ENCODE measurements at places on chromosomes 16 and 17.

DNA sequence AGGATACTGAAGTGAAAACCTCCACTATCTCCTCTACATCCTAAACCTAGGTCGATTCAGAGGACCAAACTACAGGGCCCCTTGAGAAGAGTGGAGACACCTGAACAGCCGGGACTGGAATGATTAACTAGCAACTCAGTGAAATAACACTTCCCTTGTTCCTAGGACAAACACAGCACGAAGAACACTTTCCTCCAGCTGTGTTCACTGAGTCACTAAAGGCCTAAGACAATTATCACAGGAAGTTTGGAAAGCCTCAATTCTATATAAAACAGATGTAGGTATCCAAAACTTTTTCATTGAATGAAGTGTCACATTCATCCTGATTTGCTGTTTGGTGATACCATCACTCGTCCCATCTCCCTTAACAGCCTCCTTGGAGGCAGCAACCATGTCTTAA lies 15.5 kb upstream of the CUEDC1 start:
- no peak for DNase-seq

DNA sequence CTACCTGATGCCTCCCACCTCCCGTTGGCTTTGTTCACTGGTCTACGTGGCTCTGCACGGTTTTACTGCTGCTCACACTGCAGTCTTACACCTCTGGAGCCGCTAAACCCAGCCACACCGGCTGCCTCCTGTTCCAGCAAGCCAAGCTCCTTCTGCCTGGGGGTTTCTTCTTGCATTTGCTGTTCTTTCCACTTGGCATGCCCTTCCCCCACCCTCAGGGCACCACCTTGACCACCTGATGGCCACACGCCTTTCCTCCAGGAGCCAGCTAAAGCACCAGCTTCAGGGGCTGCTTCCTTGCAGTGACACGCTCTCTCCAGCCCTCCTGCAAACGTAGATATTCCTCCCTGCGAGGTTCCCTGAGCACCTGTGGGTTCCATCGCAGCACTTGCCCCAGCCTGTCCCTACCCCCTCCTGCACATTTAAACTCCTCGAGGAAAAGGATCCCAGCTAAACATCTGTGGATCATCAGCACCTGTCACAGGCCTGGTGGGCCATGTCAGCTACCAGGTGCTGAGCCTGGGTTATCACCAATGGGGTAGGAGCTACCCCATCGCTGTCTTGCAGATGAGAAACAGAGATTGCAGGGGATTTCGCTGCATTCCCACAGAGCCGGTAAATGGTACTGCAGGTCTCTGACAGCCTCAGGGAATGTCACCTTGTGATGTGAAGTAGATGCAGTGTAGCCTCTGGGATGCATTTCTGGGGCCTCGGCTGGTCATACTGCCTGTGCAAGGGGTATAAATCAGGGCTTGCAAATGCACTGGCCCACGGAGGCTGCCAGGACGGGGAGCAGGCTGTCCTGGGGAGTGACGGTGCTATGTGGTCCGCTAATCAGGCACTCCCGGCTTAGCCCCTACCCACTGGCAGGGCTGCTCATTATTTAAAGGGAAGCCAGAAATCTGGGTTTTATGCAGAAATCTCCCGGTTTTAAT lies 285.2 kb downstream of the CPPED1 start:
- no peak for DNase-seq

DNA sequence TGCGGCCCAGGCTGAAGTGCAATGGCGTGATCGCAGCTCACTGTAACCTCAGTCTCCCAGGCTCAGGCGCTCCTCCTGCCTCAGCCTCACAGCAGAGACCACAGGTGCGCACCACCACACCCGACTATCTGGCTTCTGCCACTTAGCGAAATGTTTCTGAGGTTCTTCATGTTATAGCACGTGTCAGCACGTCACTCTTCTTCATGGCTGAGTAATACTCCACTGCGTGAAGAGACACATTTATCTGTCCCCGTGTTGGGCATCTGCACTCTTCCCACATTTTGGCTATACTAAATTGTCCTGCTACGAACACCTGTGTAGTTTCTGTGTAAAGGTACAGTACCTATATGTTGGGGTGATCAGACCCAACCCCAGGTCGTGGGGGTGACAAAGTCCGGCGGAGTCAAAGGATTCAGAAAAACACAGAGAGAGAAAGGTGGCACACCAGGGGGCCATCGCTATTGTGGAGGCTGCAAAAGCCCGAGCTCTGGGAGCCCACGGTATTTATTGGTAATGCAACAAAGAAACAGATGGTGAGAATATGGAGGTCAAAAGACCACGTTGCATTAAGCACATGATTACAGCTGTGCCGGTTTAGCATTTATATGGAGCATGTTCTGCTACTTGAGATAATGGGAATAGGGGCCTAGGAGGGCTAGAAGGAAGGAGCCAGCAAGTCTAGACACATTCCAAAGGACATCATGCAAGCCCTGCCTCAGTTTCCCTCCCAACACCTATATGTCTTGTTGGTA lies 851 bp upstream of the DPEP1 start:
- no peak for DNase-seq

GRCh38 chr17:77194179-77194578 lies 53.4 kb downstream of the SEC14L1 start:
- DNase-seq, result no peak

DNA sequence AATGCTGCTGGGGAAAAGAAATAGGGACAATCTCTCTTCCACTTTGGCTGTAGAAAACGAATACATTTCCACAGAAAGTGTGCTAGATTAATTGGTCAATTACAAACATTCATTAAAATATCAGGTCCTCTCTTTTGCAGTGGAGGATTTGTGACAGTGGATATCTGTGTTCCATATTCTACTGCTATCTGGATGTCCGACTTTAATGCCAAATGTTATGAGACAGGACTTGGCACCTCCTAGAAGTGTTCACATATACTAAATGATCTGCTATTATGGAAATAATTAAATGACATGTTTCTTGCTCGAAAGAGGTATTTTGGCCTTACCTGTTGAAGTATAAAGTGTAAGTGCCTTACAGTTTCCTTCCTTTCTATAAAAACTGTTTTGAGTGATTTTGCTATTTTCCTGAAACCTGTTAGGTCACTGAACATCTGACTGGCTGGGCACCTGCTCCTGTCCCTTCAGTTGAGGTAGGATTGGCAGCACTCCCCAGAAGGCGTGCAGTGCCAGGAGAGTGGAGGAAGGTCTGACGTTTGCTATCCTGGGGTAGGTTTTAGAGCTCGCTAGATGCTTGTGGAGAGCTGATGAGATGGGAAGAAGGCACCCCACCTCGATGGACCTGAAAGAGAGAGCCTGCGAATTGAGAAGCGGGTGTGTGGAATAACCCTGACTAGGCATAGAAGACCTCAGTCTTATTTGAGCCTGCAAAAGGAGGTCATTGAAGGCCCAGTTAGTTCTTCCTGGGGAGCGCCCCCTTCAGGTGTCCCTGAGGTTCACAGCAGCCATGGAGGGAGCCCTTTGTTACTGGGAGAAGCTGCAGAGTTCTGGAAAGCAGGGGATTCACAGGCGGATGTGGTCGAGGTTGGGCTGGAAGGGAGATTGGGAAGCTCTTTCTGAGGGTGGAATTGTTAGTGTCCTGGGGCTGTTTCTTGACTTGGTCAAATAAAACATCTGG lies 159.4 kb upstream of the ZNF267 start:
- no peak for DNase-seq

DNA sequence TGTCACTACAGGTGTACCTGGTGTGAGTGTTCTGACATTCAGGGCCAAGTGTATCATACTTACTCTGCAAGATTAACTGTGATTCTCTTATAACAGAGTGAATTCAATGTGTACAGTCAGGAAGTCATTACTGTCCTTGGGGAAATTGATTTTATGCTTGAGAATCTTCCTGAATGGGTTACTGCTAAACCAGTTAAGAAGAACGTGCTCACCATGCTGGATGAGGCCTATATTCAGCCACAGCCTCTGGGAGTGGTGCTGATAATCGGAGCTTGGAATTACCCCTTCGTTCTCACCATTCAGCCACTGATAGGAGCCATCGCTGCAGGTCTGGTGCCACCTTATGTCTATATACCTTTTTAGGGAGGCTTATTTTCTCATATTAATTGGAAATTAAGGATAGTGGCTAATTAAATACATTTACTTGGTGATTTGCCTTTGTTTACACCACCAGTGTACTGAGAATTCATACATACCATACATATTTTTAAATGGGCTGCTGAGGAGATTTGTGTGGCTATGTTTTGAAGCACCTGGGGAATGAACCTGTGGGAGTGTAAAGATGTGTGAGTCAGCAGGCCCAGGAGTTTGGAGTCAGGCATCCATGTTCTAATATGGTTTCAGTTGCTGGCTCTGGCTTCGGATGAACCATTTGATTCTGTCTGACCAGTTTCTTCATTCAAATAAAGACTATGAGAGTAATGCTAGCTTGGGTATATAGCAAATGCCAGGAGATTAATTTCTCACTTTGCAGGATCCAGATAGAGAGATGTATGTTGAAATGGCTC lies 3.1 kb downstream of the ALDH3A2 start:
- DNase-seq, result no peak

- no peak for DNase-seq
These were observed 27.5 kb downstream of the TMC7 start for GRCh38 chr16:19011169-19011731.

DNA sequence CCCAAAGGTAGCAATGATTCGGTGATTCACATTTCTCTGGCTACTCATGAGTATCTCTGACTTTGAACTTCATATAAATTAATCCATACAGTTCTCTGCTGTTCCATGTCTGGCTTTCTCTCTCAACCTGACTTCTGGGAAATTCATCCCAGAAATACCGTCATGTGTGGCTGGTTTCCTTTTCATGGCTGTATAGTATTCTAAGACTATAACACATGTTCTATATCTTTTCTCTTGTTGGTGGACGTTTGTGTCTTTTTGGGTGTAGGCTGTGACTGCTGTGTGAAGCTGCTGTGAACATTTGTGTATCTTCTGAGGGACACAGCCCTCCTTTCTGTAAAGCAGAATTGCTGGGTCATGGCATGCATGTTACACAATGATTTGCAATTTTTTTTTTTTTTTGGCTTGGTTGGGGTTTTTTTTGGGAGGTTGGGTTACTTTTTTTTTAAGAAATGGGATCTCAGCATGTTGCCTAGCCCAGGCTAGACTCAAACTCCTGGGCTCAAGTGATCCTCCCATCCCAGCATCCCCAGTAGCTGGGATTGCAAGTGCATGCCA lies 6.3 kb downstream of the TTYH2 start:
- no peak for DNase-seq

DNA sequence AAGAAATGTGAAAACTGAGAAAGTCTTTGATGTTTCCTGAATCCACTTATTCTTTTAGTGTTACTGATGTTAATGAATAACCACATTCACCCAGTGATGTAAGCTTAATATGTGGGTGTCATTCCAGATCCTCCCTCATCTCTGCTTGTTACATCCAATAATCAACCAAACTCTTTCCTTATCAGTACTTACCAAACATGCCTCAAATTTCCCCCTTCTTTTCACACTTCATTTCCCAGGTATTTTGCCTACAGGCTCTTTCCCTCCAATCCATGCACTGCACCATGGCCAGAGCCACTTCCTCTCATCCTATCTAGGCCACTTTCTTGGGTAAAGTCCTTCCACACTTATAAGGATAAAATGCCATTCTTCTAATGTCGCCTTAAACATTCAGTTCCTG lies 451.5 kb downstream of the NPIPA7 start:
- DNase-seq, result no peak

DNA sequence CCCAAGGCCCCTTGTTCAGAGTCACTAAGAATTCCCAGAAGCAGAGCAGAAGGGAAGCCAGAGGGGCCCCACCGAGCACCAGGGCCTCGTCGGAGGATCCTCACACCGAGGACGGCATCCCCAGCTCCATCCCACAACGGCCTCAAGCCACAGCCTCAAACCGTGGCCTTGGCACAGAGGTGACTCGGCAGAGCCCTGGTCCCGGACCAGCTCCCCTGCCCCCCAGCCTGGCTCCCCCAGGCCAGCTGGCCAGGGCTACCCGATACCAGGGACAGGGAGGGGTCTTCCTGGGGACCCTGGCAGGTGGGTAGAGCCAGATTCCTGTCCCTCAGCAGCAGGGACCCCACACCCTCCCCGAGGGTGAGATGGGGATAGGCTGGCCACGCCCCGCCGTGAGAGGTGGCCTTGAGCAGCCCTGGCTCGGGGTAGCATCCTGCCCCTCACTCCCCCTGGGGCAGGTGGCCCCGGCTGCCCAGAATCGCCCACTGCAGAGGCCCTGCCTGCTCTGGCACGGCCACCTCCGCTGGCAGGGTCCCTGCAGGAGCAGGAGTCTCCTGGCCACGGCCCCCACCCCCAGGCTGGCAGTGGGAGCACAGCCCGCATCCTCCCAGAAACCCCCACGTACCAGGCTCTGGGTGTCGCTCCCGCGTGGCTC lies 5.6 kb upstream of the PVALEF start:
- no peak for DNase-seq

- no peak for DNase-seq
These were observed 21.1 kb upstream of the ZNF629 start for GRCh38 chr16:30808146-30808545.

- DNase-seq, result no peak
These were observed 4.3 kb downstream of the TRAF4 start for GRCh38 chr17:28747801-28748750.

DNA sequence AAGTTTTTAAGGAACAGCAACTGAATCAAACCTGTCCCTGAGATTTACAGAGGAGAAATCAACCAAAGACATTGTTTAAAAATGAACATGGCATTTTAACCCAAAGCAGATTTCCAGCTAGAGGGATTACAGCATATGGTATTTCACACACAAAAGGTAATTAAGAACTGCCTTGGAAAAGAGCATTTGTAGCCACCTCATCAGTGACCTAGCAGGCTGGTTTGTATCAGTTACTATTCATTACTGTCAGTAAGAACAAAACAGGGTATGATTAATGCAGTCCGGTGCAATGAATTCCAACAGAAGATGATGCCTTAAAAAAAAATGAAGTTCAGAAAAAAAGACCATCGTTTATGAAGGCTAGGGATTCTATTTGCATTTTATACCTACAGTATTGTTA lies 219.9 kb downstream of the CHD9NB start:
- no peak for DNase-seq

DNA sequence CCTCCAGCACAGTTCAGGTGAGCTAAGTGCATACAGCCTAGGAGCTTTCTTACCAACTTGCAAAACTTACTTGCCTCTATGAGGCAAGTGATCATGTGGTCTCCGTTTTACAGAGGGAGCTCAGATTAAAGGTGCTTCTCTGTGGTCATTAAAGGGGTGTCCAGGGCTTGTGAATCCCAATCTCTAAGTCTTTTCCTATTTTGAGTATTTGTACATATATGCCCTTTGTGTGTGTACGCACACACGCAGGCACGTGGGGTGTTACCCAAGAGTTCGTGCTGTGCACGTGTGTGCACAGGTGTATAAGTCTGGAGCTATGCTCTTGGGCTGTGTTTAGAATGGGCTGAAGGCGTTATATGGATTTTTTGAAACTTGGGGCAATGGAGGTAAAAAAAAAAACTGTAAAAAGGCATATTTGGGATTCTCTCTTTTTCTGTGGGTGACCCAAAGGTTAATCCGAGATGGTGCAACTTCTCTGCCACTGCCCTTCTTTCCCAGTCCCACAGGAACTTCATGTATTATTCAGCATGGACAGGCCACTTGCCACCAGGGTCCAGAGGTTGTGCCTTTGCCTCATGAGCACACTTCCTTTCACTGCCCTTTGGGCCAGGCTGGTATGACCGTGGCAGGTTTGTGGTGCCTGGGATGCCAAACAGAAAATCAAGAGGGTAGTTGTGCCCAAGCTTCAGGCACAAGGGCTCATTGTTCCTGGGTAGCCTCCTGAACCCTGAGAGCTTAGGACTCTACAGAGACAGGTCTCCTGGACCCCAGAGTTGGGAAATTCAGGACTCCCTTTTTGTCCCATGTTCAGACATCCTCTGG lies 1.5 kb downstream of the ABCC3 start:
- no peak for DNase-seq

- no peak for DNase-seq
These were observed 18.6 kb downstream of the RAD51C start for GRCh38 chr17:58710948-58711552.

Measured in activated naive CD4-positive, alpha-beta T cell (primary cell).